ENCODE measurements at places on chromosomes 2 and 18.

GRCh38 chr2:236993286-236993685, 92.4 kb upstream of the COPS8 start:
- DNase-seq, result no peak

- DNase-seq, result no peak
These were observed 318.0 kb downstream of the FIGN start for GRCh38 chr2:163417596-163418337.

DNA sequence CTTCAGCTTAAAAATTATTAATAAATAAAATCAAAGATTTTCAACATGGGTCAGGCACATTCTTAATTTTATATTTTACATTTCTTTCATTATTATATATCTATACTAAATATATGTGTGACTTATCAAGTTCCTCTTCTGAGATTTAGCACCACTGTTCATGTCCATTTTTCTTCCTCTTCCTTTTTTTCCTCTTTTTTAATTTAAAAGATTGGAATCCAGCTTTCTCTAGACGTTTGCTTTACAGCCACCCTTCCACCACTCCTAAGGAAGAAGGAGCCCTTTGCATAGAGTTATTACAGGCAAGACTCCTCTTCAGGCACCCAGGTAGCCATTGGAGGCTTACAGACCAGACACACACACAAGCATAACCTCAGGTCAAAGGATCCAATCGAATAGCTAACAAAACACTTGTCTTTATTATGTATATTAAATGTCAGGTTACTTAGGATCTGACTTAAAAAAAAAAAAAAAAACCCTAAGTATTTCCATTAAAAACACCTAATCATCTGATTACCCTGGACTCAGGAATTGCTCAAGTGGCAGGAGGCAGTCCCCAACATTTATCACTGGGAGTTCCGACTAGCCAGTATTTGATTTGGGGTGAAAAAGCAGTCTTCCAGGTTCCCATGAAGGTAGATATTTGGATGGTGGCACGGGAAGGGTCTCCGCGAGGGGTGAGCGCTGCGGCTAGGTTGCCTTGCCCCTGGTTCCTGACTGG, 2.4 kb upstream of the ZEB2 start:
- DNase-seq, result no peak

GRCh38 chr2:191006997-191007783, 6.8 kb downstream of the STAT1 start:
- DNase-seq, result no peak

- no peak for DNase-seq
These were observed 18.5 kb upstream of the YWHAQ start for GRCh38 chr2:9649261-9649660.

DNA sequence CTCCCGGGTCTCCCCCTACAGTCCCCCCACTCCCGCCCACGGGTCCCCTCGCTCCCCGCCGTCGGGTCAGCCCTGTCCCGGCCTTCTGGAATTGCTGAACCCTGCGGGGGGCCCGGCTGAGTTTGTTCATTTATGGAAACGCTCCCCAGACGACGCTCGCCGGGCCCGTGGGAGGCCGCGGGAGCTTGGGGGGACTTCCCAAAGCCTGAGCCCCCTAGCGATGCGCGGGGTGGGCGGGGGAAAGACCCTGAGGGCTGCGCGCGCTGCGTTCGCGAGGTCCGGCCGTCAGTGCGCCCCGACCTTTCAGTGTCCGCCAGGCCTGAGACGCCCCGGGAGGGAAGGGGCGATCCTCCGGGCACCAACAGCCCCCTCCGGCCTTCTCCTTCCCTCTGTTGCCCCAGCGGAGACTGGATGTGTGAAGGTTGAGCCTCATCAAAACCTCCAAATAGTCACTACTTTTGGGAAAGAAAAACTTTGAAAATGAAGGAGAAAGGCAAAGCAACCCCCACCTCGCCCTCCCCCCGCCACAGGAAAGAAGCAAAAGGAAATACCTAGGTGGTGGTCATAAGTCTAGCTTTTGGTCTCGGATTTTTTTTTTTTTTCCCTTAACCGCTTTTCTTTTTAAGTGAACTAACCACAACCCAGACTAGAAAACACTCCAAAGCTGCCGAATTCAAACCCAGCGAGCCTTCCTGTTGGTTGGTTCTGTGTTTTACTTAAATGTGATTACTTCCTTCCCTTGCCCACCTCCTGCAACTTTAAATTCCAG, 509 bp upstream of the CYS1 start:
- no peak for DNase-seq

DNA sequence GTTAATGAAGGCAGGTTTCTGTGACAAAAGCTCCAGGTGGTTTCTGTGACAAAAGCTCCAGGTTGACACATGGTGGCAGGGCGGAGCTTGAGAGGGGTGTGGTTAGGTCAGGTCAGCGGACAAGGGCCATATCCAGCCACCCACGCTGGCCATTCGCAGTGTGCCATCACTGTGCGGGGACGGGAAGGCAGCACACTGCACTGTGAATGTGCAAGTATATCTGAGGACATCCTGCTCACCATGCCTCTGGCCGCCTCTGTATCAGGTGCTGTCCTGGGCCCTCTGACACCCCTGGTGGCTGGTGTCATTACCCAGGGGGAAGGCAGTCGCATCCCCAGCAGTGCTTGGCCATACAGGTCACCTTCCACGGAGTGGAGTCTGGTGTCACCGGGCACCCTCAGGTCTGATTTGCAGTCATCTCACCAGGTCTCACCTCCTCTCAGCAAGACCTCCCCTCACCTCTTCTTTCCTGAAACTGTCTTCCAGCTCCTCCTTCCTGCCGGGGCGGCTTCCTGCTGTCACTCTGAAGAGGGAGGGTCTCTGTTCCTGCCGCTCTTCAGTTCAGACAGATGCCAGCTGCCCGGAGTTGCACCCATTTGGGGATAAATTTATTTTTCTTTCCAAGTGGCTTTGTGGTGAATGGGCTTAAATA, 34.9 kb downstream of the CTIF start:
- DNase-seq, result no peak

- no peak for DNase-seq
These were observed 178.8 kb upstream of the GLI2 start for GRCh38 chr2:120556911-120557310.

- DNase-seq, result no peak
These were observed 151.7 kb downstream of the ARHGAP28 start for GRCh38 chr18:6881034-6881820.

Data from NCI-H1694 (cell line).